Cardiac fibroblast (primary cell): ENCODE measurements at places on chromosomes 11 and 22.

DNA sequence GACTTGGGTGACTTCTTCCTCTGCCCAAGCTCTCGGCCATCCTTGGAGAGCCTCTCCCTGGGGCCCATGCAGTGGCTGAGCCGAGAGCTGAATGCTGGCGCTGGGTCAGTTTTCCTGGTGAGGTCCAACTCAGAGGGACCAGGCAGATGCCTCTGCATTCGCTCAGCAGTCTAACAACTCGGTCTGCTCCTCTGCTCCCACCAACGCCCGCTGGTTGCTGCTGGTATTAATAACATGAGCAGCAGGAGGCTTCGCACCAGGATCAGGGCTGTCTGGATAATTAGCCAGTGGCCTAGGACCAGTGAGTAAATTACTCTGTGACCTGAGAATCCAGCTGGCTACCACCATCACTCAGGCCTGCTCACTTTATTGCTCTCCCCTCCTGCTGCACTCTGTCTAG, 77.7 kb upstream of the FAM181B start:
- DNase-seq: no peak

DNA sequence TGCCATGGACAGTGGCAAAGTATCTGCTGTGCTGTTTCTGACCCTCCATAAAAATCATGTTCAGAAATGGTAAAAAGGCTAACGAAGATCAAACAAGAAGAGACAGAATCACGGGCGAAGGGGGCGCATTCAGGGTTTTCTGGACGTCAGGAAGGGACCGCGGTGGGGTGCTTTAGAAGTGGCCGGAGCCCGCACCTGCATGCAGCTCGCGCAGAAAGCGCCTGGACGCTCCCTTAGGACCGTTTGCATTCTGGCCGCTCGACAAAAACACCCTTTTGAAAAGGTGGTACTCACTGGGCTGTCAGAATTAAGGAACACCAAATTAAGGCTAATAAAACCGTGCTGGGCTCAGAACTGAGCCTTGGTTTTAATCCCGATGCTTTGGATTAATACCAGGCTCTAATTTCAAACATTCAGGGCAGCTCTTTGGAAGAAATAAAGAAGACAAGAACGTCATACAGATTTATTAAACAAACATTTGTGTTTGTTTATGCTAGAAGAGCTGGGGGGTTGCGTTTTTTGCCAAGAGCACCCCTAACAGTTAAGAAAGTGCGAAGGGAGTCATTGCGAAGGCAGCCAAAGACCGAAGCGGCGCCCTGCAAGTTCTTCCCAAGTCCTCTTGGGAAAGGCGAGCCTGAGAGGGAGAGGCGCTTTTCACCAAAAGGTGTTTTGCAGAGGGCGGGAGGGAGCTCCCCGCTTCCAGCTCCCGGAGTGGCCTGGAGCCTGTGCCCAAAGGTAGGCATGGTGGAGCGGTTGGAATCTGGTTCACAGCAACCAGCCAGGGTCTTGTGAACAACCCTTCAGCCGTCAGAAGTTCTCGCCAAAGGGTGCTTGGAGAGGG, 47.7 kb upstream of the DBX1 start:
- no peak for DNase-seq

DNA sequence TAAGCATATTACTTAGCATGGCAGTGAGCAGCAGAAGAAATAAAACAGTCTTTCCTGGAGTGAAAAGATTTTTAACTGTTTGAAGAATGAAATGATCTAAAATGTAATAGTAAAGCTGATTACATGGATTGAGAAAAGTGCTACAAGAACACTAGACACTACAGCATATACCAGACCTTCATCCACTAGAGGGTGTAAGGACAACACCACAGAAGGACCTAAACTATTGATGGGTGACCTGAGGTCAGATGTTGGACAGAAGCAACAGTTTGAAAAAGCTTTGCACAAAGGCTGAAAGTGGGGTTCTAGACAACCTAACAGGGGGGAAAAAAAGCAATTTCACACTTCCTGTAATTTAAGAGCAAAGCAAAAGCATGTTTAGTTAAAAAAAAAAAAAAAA, 97.7 kb downstream of the RBFOX2 start:
- DNase-seq: peak; percentile 90

- no peak for DNase-seq
Measured at GRCh38 chr22:41169157-41169556, 36.0 kb upstream of the L3MBTL2 start.

DNA sequence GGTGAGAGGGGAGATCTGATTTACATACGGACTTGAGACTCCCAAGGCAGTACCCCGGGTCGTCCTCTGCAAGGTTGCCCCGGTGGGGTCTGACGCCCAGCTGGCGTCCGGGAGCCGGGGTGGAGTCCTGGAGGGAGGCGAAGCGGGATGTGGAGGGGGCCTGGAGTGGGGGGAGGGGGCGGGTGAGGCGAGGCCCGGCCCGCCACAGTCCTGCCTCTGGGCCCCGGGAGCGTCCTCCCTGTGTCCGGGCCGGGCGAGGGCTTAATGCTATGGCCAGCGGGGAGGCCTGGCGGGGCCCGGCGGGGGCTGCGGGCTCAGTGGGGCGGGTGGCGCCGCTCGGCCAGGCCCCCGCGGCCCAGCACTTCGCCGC, 2.4 kb upstream of the MYBPC3 start:
- peak; percentile 9 for DNase-seq

- no peak for DNase-seq
Measured at GRCh38 chr22:17590586-17590985, 27.3 kb downstream of the SLC25A18 start.

- DNase-seq: peak; percentile 81
Measured at GRCh38 chr11:95516786-95517185, 272.8 kb downstream of the FAM76B start.

- no peak for DNase-seq
Measured at GRCh38 chr22:24326266-24326665, 55.6 kb downstream of the SPECC1L start.

DNA sequence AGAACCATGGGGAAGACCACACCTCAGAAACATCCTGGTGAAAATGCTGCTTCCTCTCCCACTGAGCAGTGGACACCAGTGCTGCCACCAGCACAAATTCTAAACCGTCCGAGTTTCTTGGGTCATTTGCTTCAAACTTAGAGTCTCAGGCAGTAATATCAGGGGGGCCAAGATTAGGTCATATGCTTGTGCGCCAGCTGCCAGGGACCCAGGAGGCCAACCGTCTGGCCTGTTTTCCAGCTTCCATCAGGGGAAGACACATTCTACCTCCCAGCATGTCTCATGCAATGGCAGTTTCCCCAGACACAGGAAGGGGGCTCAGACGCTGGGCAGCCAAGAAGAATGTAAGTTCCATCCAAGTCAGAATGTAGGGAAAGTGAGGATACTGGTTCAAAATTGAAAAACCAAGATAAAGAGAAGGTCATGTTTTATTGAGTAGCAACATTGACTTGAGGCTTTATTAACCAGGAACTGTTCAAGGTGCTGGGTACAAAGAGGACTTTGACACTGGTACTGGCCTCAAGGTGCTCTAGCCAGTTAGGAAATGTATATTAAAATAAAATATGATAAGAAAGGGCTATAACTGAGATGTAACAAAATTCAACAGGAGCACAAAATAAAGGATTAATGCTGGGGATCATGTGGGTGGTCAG, 59.7 kb upstream of the EED start:
- DNase-seq: no peak

DNA sequence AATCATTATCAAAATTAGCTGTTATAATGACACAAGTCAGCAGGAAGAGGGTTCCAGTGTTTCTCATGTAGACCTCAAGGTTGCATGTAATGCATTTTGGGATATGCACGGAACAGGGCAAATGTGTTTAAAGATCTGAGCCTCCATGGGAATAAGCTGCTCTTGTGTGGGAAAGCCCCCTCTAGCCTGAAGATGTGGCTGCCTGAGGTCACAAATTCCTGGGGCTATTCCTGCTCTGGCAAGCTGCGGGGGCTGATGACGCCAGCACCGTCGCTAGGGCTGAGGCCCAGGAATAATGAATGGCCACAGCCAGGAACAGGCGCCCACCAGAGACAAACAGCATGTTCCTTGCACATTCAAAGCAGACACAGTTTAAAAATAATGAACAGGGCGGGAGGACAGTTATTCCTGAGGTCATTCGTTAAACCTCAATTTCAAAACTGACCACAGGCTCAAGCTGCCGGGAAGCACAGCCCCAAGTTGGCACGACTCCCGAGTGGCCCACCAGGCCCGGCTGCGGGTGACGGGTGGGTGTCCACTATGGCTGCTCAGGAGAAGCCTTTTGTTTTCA, 11.7 kb downstream of the OSBPL5 start:
- peak; percentile 80 for DNase-seq

- DNase-seq: no peak
Measured at GRCh38 chr11:88447281-88447680, 109.7 kb upstream of the CTSC start.

DNA sequence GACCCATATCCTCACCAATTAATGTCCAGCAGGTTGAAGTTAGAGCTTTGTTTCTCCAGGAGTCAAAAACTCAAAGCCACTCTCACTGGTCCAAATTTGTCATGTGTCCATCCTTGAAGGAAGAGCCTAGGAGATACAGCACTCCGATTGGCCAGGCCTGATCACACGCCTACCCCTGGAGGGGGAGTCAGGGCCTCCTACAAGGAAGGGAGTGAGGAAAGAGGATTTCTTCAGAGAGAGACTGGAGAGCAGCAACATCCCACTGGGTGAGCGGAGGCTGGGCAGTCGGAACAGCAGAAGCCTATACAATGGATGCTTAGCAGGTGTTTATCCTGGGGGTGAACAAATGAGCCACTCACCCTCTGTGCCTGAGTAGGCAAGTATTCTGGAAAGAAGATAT, 113.9 kb downstream of the TRIM29 start:
- no peak for DNase-seq

GRCh38 chr11:36312611-36313472, 16.8 kb downstream of the PRR5L start:
- peak; percentile 78 for DNase-seq

DNA sequence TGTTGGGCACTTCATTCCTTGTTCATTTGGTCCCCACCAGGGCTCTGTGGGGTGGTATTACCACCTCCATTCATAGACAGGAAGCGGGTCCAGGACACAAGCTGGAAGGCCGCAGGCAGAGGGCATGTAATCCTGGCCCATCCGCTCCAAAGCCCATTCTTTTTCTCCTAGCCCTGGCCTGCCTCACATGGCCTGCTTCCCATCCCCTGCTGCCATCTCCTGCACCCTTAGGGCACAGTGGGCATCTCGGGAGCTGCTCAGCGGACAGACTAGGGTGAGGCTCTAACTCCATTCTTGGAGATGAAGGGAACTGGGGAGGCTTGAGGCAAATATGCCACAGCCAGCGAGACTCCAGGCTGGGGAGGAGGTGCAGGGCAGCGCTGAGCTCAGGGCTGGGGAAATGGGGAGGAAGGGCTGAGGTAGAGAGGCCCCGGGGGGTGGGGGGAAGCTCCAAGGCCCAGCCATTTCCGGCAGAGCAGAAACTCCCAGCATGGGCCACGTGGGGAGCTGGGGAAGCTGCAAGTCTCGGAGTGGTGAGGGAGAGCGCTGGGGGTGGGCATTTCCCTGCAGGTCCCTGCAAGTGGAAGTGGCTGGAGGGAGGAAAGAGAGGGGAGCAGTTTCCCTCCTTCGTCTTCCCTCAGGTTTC, 14.3 kb upstream of the BCL9L start:
- no peak for DNase-seq

GRCh38 chr11:120339394-120339890, 3.2 kb downstream of the ARHGEF12 start:
- peak; percentile 52 for DNase-seq

- DNase-seq: no peak
Measured at GRCh38 chr11:61896665-61897386, 5.5 kb upstream of the FADS3 start.

GRCh38 chr11:27266125-27266524, 96.9 kb downstream of the CCDC34 start:
- DNase-seq: no peak

DNA sequence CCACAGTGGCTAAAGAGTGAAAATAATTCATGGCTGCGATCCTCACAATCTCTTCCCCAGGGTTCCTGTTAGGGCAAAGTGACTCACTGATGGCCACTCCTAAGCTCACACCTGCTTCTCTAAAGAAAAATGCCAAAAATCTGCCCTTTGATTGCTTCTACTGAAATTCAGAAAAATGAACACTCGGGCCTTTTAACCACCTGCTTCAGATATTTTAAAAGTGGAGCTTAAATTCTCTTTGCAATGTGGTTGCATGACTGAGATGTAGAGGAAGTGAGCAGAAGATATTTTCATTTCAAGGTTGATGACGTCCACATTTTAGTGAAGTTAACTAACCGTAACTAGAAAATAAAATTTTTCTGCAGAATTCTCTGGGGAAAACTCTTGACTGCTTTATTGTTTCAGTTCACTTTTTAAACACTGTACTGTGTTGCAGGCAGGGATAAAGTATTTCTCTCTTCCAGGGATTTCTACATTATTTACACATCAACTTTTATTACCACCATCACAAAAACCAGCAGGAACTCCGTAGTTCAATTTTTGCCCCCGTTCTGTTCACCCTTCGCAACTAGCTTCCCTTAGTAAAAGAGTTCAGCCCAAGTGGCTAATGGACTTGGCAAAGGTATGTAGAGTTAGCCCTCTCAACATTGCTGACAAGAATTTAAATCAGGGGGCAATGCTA, 8.5 kb downstream of the RAB30 start:
- peak; percentile 78 for DNase-seq

- DNase-seq: no peak
Measured at GRCh38 chr11:78015878-78016277, 7.2 kb downstream of the KCTD14 start.

DNA sequence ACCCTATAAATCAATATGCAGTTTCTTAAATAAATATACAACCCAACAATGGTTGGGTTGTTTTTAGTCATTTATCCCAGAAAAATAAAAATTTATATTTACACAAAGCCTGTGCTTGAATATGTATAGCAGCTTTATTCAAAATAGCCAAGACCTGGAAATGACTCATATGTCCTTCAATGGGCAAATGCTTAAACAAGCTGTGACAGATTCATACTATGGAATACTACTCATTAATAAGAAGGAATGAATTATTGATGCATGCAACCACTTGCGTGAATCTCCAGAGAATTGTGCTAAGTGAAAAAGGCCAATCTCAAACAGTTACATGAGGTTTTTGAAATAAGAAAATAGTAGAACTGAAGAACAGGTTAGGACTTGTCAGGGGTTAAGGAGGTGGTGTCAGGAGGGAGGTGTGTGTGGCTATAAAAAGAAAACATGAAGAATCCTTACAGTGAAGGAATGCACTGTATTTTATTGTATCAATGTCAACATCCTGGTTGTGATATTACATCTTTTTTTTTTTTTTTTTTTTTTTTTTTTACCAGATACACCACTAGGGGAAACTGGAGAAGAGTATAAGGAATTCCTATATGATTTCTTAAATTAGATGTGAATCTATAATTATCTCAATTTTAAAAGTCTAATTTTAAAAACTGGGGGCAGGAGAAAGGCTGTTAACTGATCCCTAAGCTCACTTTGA, 82.4 kb upstream of the CD44 start:
- no peak for DNase-seq

GRCh38 chr11:103370076-103370475, 260.9 kb downstream of the DYNC2H1 start:
- no peak for DNase-seq

DNA sequence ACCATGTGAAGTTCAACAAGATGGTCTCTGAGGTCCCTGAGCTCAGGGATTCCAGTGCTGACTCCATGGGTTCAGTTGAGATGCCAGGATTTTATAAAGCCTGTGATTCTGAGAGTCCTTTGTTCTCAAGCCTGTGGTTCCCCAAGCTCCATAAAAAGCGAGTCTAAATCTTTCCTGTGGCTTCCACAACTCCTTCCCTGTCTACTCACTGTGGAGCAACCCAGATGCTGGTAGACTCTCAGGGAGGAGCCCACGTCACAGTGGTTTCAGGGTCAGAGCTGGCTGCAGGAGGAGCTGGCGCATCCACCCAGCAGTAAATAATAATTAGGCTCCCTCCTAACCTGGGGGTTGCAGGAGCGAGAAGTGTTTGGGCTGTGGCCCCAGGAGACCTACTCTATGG, 2.0 kb upstream of the RELT start:
- DNase-seq: no peak
